ENCODE measurements at places on chromosomes 3 and 15.

DNA sequence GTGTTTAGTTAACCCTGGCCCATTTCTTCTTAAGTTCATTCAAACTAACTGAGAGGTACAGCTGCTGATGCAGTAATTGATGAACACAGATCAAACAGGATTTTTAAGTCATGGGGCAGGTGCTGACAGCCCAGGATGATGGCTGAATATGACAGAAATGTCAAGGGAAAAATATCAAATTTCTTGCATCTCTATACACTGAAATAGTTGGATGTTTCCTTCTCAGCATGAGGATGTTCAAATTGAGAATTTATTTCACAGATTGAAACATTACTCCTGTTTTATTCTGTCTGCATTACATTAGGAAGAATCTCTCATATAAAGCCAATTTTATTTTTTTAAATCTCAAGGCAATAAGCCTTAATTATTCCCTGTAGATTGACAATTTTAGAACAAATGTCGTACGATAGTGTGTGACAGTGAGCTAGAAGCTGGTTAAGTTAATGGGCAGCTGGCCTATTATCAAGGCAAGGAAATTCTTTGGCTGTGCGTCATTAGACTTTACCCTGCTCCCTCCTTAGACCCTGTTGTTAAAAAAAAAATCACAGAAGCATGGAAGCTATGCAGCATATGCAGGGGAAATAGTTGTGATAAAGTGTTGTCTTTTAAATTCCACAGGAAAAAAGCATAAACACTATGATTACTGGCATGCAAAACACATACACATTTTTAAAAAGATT is 183.8 kb upstream of the KCNMB2 start:
- DNase-seq: no peak

- DNase-seq: no peak
These were observed 65.1 kb downstream of the MEGF11 start for GRCh38 chr15:66188464-66188863.

GRCh38 chr3:100893590-100893989 is 99.6 kb downstream of the ABI3BP start:
- no peak for DNase-seq

DNA sequence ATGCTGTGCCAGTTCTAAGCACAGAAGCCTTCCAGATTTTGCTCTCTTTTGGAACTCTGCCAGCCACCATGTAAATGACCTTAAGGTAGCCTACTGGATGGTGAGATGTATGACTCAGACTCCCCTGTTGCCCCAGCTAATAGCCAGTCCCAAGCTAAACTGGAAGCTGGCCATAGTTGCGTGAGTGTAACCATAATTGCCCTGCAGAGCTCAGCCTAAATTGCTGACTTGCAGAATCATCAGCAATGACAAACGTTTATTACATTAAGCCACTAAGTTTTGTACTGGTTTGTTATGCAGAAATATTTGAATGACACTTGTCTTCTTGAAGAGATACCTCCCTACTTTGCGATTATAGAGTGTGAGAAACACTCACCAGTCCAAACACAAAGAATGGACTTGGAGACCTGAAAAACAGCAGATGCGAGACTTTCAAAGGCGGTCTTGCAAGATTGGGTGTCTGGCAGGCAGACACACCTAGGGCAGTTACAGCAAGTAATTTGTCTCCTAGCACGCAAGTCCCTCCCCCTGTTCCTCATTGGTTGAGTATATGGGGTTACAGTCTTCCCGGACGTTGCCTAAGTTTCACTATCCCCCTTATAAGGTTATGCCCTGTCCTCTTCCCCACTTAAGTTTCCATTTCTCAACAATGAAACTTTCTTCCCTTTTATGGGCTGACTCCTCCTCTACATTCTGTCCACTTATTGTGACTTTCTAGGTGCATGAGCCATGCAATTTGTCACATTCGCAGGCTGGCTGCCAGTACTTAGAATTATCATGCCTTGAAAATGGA is 83.6 kb upstream of the XCR1 start:
- no peak for DNase-seq

GRCh38 chr3:107826727-107827126 is 264.1 kb downstream of the CD47 start:
- no peak for DNase-seq

GRCh38 chr3:77373619-77374018 is 333.7 kb downstream of the ROBO2 start:
- DNase-seq: no peak

DNA sequence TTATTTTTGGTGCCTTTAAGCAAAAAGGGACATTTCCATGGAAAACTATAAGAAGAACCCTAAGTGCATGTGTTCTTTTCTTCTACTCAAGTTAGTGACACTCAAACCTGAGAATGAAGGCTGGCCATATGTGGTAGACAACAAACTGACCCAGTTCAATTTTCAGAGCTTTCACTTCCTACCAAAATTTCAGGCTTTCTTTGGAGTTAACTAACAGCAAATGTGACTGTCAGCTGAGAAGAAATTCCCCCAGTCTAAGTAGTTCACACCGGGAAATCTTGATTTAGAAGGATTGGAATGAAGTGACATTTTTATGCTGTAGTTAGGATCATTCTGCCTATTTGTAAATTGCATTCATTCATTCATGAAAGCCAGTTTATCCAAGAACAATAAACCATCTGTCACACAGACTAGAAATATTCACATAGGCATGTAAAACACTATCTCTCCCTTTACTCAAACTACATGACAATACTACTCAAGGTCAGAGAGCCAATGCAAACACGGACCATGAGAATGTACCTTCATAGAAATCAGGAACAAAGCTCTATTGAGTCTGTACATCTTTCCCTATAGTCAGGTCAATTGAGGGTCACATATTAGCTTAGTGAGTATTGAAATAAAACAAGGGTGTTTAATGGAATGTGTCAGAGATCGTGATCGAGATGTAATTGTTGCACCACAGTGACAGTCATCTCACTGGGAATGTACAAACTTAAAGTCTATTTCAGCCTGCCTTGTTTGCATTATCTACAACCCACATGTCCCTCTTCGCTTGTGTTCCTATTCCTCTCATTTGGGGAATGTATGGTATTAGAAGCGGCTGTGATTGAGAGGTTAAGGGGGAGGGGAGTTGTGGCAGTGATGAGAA is 113.8 kb upstream of the TGFBR2 start:
- no peak for DNase-seq

GRCh38 chr15:60627298-60627943 is 148.5 kb upstream of the ICE2 start:
- DNase-seq: no peak

DNA sequence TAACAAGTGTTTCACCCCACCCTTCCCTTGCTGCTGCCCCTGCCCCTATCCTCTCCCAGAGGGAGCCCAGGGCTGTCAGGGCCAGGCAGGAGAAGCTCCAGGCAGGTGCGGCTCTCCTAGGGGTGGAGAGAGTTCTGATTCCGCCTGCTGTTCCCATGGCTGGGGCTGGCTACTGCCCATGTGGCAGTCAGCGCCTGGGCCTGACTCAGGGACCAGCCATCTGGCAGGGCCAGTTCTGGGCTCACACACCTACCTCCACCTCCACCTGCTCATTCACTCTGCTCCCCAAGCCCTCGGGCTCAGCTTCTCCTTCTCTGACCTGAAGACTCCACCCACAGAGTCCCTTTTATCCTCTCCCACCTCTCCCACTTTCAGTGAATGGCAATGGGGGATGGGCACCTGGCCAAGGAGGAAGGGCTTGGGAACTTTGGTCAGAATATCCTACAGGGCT is 23.4 kb downstream of the AMOTL2 start:
- DNase-seq: no peak

GRCh38 chr15:45827275-45827674 is 192.4 kb downstream of the SQOR start:
- no peak for DNase-seq

GRCh38 chr3:140122183-140122582 is 187.2 kb downstream of the CLSTN2 start:
- no peak for DNase-seq

- DNase-seq: no peak
These were observed at the start of gene C3orf70 for GRCh38 chr3:185152410-185153170. Gene C3orf70 (minus strand): TSS chr3:185153060. CDS start chr3:185152823, 237 bp downstream.

- DNase-seq: no peak
These were observed 999 bp downstream of the ZNF280D start for GRCh38 chr15:56732135-56732885.

DNA sequence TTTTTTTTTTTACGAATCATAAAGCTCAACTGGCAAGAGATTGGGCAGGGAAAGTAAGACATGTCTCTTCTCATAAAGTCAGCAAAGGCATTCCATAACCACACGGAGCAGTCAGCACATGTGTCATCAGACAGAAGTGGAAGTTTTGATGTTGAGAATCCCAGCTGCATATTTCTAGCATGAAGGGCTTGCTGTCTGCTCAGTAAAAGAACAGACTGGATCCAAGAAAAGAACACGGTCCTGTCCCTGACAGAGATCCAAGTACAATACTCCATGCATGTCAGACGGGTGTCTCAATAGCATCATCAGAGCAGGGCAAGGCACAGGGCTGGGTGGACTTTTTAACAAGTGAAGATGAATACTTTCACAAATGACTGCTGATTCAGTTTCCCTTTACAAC is 38.2 kb downstream of the ABI3BP start:
- no peak for DNase-seq

DNA sequence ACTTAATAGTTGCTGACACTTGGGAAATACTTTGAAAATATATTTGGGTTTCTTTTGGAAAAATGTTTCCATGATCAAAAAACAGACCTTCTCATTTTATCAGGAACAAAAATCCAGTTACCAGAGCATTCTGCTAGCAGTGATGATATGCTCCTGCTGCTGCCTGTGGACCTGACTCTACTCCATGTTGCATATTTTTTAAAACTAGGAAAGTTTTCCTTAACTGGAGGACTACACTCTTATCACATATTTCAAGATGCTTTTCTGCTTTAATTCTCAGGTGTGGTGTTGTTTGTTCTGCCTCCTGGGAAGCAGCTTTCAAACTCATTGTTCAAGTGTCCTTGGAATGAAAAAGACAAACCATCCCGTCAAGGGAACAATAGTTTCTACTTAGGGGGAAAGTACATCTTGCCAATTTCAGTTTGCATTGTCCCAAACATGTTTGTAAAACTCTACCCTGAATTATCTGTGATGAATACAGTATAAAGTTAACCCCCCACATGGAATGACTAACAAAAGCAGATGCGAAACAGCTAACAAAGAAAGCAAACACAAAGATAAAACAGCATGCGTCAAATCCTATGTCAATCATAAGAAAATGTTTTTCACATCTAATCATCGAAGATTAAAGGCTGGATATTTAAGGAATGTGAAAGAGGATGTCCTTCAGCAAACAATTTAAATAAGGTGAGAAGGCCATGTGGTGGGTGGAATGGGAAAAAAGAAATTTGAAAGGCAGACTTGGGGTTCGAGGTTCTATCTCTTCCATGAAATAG is 40.1 kb upstream of the PSMD6 start:
- DNase-seq: no peak

DNA sequence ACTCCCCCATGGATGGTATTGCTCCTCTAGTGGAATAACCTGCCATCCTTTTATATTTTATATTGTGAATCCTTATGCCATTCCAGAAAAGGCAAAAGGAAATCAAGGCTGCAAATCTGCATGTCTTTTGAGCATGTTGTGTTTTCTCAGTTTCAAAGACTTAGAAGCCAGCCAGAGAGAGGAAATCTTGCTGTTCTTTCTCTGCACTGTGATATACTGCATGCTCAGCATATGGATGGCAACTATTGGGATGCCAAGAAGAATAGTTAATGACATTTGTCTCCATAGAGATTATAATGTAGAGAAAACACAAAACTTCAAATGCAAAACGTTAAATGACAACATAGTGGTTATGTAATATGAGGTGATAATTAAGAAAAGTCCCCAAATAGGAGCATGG is 106.0 kb upstream of the NUDT16 start:
- DNase-seq: no peak

DNA sequence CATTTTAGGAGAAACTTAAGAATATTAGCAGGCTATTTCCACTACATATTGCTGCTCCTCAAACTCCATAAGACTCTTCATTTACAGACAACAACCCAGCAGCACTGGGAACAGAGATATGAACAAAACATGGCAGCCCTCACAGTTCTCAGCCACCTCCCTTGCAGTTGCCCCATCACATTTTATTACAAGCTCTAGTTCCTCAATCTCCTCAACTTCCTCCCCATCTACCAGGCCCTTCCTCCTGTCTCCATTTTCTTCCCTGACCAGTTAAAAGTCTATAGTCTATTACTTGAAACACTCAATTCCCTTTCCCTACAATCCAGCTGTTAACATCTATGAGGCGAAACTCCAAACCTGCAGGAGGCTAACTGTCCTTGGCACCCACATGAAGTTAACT is 412.5 kb downstream of the TBC1D5 start:
- no peak for DNase-seq

- DNase-seq: no peak
These were observed 12.6 kb downstream of the YEATS2 start for GRCh38 chr3:183710231-183710630.

DNA sequence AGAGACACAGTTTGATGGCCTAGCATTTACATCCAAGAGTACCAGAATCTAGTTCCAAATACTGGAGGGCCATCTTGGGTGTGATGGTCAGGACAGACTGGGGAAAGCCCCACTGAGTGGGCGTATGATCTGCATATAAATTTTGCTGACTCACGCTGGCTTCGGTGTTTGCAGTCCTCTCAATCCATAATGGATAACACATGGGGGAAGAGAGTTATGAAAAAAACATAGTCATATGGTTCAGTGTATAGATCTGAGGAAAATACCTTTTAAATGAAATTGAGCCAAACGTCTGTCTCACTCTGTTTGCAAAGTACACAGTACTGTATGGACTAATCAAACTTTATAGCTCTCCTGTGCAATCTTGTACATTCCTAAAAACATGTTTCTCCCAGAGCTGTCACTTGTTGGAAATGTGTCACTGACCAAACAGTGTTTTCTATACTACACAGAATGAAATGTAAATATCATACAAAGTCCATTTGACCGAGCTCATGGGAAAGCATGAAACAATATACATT is 125.3 kb upstream of the THBS1 start:
- no peak for DNase-seq

DNA sequence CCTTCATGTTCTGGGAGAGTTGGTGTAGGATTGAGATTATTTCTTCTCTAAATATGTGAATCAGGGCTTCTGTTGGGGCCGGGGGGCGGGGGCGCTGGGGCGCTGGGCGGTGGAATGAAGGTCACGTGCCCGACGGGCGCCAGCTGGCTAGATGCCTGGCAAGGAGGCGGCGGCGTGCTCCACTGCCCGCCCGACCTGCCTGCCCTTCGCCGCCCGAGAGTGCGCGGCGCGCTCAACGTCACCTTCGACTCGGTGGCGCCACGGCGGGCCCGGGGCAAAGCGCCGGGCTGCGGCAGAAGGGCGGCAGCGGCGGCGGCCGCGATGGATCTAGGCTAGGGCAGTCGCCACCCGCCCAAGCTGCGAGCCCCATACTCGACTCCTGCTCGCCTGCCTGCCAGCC is 47.0 kb upstream of the LHFPL4 start:
- no peak for DNase-seq

GRCh38 chr15:67510597-67511190 is 10.2 kb upstream of the C15orf61 start:
- DNase-seq: no peak
